ENCODE measurements at places on chromosomes 5 and 9.
A peak's percentile ranks its signal among the peaks of the same experiment; 100 is the strongest.

DNA sequence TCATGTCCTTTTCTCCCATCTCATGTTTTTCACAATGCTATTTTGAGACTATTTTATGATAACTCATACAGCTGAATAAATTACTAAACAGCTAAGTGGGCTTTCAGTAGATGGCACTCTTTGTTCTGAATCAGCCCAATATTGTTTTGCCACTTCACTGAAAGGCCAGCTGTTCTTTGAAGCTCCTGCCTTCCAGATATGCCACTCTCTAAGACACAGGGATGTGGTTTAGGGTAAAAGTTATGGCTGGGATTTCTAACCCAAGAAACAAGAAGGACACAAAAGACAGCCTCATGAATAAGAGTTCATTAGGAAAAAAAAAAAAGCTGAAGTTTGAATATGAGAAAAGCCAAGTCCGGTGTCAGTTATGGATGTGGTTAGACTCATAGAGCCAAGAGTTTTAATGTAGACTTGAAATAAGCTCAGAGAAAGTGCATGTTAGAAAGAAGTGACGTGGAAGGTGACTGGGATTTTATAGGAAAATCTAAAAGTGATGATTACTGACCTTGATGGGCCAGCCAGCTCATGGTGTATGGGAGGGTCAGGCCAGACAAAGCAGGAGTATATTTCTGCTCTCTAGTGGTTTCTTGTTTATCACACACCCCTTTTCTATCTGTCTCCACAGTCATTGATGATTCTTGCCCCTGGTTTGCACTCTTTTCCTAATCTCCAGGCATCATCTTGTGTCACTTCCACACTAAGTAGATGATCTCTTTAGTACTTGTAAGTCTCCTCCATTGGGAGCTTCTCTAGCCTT, 488.5 kb downstream of the NR2F1-AS1 start:
- DNase-seq = no peak

GRCh38 chr5:69134126-69134525, 32.8 kb upstream of the CCNB1 start:
- DNase-seq = no peak

DNA sequence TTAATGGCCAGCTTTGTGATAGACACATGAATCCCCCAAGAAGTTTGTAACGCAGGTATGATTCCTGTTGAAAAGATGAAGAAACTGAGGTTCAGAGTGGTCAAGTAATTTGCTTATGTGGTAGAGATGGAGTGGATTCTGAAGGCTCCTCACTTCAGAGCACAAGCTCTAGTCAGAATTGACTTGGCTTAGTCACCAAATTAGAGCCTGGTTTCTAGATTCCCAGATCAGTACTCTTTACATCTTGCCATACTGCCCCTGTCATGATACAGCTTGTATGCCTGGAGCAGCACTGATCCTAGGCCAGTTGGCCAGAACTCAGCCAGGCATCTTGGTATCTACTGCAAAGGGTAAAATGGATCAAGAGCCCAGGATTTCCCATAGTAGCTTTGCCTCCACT, 284.4 kb upstream of the RFX3 start:
- no peak for DNase-seq

DNA sequence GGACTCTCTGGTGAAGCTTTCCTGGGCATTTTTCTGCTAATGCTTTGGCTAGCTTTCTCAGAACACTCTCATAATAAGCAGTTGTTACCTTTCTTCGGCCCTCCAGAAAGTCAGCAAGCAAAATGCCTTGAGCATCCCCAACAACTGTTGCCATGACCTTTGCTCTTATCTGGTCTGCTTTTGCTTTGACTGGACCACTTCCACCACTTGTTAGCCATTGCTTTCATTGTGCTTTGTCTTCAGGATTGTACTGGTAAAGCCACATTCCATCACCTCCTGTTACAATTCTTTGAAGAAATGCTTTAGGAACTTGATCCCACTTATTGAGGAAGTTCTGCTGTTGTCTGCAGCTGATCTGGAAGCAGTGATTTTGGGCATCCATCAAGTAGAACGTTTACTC, 35.7 kb downstream of the RAD50 start:
- no peak for DNase-seq

DNA sequence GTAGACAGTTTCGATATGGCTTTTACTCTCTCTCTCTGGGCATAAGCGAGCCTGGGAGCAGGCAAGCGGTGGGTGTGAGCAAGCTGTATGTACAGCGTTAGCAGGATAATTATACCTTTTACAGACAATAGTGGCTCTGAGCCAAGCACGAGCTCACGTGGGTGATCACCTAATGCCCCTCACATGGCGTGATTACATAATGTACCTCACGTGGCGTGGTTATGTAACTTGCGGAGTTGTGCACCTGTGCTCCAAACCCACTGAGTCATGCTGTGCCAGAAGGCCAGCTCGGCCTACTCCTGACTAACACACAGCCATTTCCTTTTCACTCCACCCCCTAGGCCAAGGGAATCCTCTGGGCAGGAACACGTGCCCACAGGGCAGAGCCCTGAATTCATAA, 797.2 kb downstream of the EFNA5 start:
- no peak for DNase-seq

DNA sequence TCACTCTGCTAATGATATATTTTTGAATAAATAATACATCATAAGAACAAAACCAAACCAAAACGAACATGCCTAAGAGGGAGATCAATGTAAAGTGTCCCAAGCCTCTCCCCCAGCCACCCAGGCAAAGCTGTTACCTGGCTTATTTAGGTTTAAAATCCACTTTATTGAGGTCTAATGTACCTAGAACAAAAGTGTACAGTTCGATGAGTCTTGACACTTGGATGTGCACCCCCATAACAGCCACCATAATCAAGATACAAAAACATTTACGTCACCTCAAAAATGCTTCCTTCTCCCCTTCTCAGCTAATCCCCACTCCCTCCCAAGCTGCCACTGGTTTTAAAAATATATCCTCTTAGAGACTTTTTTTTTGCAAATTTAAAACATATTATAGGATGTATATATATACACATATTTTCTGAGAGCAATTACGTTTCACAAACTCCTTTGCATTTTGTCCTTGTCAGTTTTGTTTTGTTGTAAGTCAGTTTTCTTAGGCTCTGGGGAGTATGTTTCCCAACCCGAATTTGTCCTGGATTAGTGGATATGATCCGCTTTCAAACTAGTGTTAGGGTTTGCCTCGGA, 8.3 kb upstream of the NKX2-5 start:
- no peak for DNase-seq

DNA sequence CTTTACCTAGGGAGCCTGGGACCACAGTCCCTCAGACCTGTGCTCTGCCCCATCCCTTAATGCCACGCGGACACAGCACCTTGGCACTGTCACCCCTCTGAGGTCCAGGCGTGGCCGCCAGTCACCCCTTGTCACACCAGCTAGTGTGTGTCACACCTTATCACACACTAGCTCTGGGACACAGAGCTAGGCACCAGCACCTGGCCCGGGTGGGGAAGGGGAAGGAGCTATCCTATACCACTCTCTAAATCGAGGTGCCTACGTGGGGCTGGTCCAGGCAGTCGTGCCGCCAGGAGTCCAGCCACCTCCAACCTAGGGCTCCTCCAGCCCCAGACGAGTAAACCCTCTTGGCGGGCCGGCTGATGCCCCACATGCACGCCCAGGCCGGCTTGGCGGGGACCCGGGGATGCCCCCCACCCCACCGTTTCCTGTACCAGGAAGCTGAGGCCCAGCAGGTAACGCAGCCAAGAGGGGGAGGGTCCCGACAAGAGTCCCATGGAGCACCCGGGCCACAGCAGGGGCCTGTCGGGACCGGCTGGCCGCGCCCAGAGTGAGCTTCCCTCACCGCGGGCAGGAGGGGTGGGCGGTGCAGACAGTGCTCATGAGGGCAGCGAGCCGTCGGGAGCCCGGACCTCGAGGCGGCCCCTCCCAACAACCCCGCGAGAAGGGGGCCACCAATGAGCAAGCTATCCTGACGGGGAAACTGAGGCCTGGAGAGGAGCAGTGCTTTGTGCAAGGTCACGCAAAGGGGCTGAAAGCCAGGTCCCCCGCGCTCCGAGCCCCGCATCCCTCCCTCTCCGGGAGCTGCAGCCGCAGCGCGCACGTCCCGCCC, 550 bp downstream of the CORO2A start:
- no peak for DNase-seq

DNA sequence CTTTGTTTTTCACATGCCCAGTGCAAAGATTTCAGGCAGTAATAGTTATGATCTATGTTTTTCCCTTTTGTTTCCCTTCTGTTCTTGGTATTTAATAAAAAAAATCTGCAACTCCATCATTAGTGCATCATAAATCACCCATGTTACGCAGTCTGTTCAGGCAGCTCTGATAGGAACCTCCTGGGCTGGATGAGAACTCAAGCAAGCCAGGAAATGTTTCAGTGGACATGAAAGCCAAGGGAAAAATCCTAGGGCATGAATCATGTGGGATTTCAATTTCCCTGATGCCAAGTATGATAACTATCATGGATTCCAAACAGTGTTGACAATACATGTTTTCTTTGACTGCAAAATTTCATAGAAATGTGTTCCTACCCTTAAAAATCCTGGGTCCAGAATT, 119.7 kb upstream of the TARS1 start:
- no peak for DNase-seq

- peak; percentile 19 for DNase-seq
Measured at GRCh38 chr5:172276214-172276613, 7.3 kb downstream of the UBTD2 start.

- DNase-seq = no peak
Measured at GRCh38 chr5:97854871-97855762, 672.1 kb upstream of the RIOK2 start.

GRCh38 chr9:113056191-113057106, at the start of gene ZFP37:
Gene ZFP37, minus strand, starts transcription at chr9:113056724. Its CDS starts 36 bp downstream, at chr9:113056688.
- DNase-seq = no peak

DNA sequence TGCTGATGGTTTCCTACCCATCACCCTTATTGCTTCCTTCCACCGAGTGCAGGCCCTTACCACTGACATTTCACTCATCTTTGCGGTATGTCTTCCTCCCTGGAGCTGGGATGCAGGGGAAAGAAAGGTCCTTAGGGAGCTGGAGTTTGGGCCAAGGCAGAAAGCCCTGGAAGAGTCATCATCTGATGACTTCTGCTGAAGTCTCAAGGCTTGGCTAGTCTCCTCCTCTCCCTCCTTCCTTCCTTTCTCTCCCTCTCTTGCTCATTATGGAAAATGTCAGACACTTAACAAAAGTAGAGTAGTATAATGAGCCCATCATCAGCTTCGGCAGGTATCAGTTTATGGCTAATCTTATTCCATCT, 40.0 kb downstream of the LARP1 start:
- no peak for DNase-seq

DNA sequence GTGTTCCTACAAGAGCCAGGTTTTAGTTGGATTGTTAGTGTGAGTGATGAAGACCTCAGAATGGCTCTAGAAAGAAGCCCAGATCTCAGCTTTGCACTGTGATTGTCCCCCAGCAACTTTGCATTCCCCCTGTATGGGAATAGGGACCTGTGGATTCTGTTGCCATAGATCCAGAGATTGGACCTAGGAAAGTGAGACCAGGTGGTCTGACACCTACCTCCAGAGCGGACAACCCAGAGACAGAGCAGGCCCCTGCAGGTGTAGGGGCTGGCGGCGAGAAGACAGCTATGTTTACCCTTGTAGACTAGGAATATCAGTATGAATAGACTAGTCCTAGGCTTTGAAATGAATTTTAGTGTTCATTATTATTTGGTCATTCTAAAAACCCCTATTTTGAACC, 53.6 kb downstream of the IRF1 start:
- DNase-seq = no peak

- no peak for DNase-seq
Measured at GRCh38 chr5:67802766-67803165, 412.8 kb upstream of the PIK3R1 start.

- DNase-seq = no peak
Measured at GRCh38 chr5:177484902-177485549, 11.6 kb upstream of the DBN1 start.

- no peak for DNase-seq
Measured at GRCh38 chr9:96219026-96219899, 82.7 kb downstream of the HSD17B3 start.

GRCh38 chr9:75962013-75962661, 71.7 kb downstream of the PCSK5 start:
- no peak for DNase-seq

- DNase-seq = no peak
Measured at GRCh38 chr9:83043597-83043996, 19.3 kb downstream of the RASEF start.

Measured in NCI-H460 (cell line).